Skin of body (tissue), 3 donors: ENCODE measurements at places on chromosomes 6 and 20. TPM values are rescaled to one million over a fixed set of nuclear protein-coding genes. Genes with fewer than 3 reads are reported as not detected.

Gene SLPI
- total RNA-seq: 52.0 TPM

Gene CRISP2
- total RNA-seq: not detected

Gene DEF6
- total RNA-seq: 10.9 TPM

Gene CPNE5
- 4.0 TPM for total RNA-seq

Gene LINC00237
- total RNA-seq: not detected

Gene SLC22A2
- total RNA-seq: not detected

Gene HSPA12B
- 14.0 TPM for total RNA-seq

Gene STMND1
- not detected for total RNA-seq

Gene IER3
- total RNA-seq: 33.0 TPM

Gene ISM1
- total RNA-seq: 11.2 TPM

Gene KCNK17
- total RNA-seq: 0.10 TPM

Gene PMEPA1
- 11.7 TPM for total RNA-seq

Gene TREM1
- total RNA-seq: 1.6 TPM

Gene C2
- 4.9 TPM for total RNA-seq

Gene DNPH1
- 26.3 TPM for total RNA-seq

Gene EYS
- total RNA-seq: 0.69 TPM

Gene IPCEF1
- total RNA-seq: 2.5 TPM

Gene PSORS1C2
- 2.9 TPM for total RNA-seq

Gene ULBP1
- 0.69 TPM for total RNA-seq

Gene ZKSCAN4
- 4.5 TPM for total RNA-seq

Gene GPLD1
- 10.2 TPM for total RNA-seq

Gene BEND3
- 1.6 TPM for total RNA-seq

Gene PARD6B
- 9.3 TPM for total RNA-seq

Gene SDCBP2
- total RNA-seq: 9.4 TPM

Gene CTAGE9
- not detected for total RNA-seq

Gene MAP7
- 12.6 TPM for total RNA-seq

Gene COL19A1
- total RNA-seq: 2.3 TPM

Gene TMEM74B
- total RNA-seq: 2.5 TPM
